Umbilical cord (tissue), 2 donors: ENCODE measurements at places on chromosomes 13 and 19. TPM values are rescaled to one million over a fixed set of nuclear protein-coding genes. Genes with fewer than 3 reads are reported as not detected.

Gene ACP7
- total RNA-seq: 0.24 TPM

Gene OR7D2
- 0.48 TPM for total RNA-seq

Gene MUC16
- total RNA-seq: 2.9 TPM

Gene PCP2
- not detected for total RNA-seq
